Cardiac muscle cell (in vitro differentiated cells and primary cell): ENCODE measurements at places on chromosomes 2 and 18.

- DNase-seq, result no peak
Measured at GRCh38 chr2:238267884-238268680, 20.3 kb downstream of the PER2 start.

GRCh38 chr18:59885579-59886163, 14.1 kb upstream of the PMAIP1 start:
- no peak for DNase-seq

DNA sequence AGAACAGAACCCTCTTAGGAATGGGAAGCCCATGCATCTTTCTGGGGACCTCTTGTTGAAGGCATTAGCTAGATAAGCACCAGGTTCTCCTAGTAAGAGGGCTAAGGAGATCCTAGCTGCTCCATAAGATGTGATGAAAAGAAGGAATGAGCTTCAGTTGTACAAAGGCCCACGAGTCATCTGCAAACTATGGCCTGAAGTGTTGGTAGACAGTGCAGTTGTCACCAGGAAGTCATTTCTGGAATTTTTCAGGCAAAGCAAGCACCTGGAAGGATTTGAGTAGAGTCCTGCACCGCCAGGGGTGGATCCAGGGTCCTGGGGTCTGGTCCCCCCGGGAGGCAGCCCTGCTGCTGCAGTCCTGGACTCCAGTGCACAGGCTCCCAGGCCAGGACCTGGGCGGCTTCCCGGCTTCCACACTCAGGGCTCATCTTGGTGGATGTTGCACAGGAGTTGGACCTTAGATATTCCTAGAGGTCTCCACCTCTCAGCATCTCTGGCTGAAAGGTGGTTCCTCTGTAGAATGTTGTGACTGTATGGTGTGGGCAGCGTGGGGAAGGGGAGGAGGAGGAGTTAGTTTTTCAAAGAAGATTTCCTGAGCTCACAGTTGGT, 85.3 kb downstream of the LDLRAD4 start:
- DNase-seq, result no peak

DNA sequence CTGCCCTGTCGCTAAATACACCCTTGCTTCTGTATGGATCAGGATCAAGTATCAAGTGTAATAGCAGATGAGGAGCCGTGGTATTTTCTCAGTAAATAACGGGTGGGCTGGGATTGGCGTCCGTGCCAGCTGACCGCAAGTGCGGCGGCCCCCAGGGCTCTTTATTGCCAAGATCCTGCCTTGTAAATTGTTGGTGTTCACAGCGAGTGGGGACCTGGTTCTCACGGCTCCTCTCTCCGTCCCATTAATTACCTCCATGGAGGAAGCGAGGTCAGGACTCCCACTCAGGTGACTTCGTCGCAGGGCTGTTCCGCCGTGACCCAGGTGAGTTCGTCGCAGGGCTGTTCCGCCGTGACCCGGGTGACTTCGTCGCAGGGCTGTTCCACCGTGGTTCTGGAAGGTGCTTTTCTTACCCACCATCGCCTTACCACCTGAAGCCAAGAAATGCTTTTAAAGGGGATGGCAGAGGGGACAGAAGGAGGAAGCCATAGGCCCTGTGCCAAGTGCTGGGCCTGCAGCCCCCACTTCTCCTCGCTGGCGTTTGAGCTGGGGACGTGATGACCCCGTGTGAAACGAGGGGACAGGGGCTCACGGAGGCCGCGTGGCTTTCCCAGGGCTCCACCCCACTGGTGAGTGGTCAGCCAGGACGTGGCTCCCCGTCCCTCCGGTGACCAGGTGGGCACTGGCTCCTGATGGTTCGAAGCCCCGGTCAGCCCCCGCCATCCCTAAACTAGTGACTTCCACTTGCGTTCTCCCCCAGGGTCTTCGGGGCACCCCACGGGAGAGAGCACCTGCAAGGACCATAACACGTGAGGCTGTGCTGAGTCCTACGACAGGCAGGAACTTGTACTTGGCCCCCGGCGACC, 118.4 kb downstream of the TWIST2 start:
- no peak for DNase-seq

GRCh38 chr2:169009865-169010579, 21.1 kb downstream of the ABCB11 start:
- no peak for DNase-seq

DNA sequence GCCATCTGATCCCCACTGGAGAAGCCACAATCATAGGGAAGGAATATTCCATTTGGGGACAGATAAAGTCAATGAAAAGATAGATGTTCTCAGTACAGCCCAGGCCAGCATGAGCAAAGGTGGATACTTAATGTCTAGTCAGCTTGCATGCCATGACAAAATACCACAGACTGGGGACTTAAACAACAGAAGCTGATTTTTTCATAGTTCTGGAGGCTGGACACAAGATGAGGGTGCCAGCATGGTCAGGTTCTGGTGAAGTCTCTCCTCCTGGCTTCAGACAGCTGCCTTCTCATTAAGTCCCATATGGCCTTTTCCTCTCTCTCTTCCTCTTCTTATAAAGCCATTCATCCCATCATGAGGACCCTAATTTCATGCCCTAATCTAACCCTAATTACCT, 116.1 kb upstream of the CYP1B1 start:
- no peak for DNase-seq

- no peak for DNase-seq
Measured at GRCh38 chr2:144389930-144390311, 130.0 kb downstream of the ZEB2 start.

DNA sequence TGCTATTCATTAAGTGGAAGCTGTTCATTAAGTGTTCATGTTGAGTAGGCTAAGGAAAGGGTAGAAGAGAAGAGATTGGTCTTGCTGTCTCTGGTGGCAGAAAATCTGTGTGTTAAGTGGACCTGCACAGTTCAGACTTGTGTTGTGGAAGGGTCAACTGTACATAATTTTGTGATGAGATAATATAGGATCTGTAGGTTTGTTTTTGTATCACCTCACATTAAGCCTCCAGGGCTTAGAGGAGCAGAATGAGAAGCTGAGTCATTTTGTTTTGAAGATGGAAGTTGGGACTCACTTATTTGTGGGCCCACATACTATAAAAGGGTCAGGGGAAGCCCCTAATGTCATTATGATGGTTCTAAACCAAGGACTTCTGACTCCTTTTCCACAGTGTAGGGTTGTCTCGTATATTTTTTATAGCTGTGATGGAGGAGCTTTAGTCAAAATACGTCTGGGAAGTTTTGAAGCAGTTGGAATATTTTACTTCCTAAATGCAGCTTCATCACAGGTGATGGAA, 18.2 kb downstream of the PMS1 start:
- DNase-seq, result no peak

- no peak for DNase-seq
Measured at GRCh38 chr2:31332521-31332920, 82.0 kb downstream of the XDH start.

DNA sequence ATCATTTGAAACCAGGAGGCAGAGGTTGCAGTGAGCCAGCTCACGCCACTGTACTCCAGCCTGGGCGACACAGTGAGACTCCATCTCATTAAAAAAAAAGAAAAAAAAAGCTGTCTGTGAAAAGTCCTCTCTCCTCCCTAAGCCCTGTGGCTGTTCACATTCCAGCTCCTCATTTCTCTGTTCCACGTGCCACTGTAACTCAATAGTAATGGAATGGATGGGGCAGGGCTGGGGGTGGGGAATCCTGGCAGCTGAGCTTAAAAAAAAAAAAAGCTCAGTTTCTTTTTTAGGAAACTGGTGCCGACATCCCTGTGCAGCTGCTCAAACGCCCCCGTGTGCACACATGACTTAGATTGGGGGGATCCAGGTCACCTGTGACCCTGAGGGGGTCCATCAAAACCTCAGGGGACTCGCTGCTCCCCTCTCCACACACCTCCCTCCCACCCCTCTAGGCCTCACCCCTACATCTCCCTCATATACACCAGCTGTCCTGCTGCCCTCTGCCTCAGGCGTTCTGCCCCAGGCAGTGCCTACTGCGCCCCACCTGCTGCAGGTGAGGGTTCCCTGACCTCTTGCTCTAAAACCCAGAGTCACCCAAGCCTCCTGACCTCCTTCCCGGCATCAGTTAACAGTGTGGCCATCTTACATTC, 255.4 kb downstream of the AGAP1 start:
- DNase-seq, result peak; percentile 16

- peak; percentile 38 for DNase-seq
Measured at GRCh38 chr2:64052463-64053241, 33.4 kb upstream of the VPS54 start.

GRCh38 chr2:99150706-99151105, 4.0 kb downstream of the TSGA10 start:
- no peak for DNase-seq

GRCh38 chr2:219713110-219713509, 85.7 kb downstream of the SLC4A3 start:
- peak; percentile 76 for DNase-seq

DNA sequence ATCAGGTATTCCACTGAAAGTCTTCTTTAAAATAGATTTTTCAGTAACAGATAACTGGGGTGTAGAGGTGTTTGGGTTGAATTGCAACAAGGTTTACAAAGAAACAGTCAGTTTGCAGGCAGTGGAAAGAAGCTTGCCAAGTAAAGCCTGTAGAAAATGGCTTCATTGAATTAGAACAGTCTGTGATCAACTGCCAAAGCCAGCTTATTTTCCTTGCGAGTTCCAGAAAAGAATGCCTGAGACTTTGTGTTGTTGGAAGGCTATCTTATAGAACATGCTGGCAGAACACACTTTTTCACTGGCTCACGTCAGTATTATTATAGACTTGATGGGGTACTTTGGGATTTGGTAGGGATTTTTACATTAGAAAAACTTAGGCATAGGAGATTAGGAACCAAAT, 601.0 kb downstream of the XIRP2 start:
- no peak for DNase-seq

DNA sequence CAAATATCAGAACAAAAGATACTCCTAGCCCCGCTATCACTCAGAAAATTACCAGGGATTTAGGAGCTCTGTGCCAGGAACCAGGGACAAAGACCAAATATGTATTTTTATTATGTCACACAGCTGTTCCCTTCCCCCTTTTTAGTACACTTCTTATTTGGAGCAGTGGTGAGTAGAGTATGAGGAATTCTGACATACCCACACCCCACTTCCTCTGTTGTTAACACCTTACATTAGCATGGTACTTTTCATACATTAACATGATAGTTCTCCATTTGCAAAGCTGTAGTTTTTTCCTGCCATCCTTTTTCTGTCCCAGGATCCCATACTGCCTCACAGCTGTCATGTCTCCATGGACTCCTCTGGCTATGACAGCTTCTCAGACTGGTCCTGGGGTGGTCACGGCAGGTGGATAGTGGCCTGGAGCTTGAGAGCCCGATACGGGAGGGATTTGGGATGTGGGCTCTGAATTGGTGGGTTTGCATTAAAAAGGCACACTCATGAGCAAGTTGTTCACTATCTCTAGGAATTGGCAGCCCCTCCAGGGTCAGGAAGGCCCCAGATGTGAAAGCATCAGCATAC, 100.2 kb downstream of the SH3RF3 start:
- no peak for DNase-seq

GRCh38 chr2:132597166-132597565, 72.8 kb downstream of the LYPD1 start:
- no peak for DNase-seq

GRCh38 chr2:240851078-240851991, 17.3 kb upstream of the AGXT start:
- DNase-seq, result peak; percentile 83

GRCh38 chr2:9824956-9825720, 18.1 kb upstream of the TAF1B start:
- DNase-seq, result no peak

DNA sequence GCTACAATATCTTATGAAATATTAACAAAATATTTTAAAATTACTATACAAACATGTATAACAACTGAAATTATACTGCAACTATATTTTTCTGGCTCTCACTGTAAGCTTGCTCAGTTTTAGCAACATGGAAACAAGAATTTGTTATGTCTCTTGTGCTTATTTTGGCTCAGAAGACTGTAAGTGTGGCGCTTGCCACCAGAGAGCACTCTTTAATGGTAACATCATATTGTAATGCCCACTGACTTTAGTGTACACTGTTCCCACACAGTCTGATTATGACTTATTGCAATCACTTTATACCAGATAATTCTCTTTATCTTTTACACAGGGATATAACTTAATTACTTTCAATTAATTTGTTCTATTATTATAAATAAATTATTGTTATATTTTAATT, 1500.6 kb upstream of the TMEFF2 start:
- peak; percentile 76 for DNase-seq

- DNase-seq, result peak; percentile 47
Measured at GRCh38 chr2:26740890-26741302, 23.2 kb upstream of the SLC35F6 start.

GRCh38 chr2:43169099-43169945, 57.1 kb downstream of the ZFP36L2 start:
- no peak for DNase-seq

- DNase-seq, result no peak
Measured at GRCh38 chr2:159459279-159459678, 157.1 kb downstream of the BAZ2B start.

DNA sequence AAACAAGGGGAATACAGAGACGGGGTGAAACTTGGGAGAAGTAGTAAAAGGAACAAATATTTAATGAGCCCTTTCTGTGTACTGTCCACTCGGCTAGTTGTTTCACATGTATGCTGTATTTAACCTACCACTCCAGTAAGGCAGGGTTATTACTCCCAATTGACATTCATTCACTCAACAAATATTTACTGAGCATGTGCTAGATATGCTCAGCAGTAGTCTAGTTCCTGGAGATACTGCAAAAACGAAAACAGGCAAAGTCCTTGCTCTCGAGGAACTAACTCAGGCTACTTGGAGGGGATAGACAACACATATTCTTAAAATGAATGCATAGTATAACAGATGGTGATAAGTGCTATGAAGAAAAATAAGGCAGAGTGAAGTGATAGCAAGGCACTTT, 207.3 kb downstream of the SS18 start:
- DNase-seq, result no peak

- DNase-seq, result no peak
Measured at GRCh38 chr2:75491129-75491753, 69.5 kb downstream of the EVA1A start.

- DNase-seq, result peak; percentile 51
Measured at GRCh38 chr2:111626037-111626864, 257.7 kb downstream of the ANAPC1 start.

DNA sequence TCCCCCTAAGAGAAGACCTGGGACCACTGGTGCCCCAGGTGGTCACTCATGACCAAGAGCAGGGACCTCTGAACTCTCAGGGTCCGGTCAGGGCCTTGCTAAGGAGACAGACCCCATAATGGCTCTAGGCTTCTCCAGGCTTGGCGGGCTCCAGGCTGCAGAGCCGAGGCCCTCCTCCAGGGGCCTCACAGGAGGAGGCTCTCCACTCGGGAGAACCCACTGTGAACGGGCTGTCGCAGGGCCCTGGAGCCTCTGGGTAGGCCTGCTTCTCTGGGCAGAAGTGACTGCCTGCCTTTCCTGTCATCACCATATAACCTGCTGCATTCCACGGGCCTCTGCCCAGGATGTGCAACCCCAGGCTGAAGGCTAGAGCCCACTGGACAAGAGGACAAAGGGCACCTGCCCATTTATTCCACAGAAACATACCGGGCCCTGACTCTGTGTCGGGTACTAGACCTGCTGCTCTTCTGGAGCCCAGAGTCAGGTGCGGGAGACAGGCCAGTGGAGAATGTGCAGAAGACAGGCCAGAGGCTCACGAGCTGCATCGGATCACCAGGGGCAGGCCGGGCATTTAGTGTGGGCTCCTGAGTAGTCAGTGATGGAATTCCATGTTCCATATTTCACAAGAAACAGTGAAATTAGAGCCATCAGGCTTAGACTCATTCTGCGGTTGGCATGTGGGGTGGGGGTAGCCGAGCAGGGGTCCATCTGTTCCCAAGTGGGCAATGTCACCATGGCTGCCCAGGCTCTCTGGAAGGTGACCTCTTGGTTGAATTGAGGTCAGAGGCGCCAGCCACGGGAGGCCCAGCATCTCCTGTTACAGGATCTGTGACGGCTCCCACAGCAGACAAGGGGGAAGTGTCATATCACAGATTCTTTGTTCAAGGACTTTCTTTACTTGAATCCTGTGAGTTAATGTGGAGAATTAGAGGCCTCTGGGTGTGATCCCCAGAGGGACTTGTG, 220.8 kb downstream of the SH3RF3 start:
- DNase-seq, result no peak
